ENCODE measurements at places on chromosomes 2 and 18.
A peak's percentile ranks its signal among the peaks of the same experiment; 100 is the strongest.

DNA sequence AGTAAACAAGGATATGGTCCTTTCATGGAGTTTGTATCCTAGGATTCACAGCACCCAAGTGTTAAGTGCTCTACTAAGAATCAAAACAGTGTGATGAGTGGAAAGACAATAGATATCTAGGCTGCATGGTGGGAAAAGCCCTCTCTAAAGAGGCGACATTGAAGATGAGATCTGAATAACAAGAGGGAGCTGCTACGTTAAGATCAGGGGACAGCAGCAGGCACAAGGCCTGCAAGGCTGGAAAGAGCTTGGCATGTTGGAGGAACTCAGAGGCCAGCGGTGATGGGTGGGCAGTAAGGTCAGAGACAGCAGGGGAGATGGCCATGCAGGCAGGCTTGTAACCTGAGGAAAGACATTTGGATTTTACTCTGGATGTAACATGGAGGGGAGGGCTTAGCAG is 177.5 kb downstream of the GFPT1 start:
- DNase-seq: no peak

GRCh38 chr2:212940816-212941215 is 210.6 kb downstream of the IKZF2 start:
- peak; percentile 44 for DNase-seq

- peak; percentile 42 for DNase-seq
Observed at GRCh38 chr2:159138642-159139182, 147.8 kb downstream of the WDSUB1 start.

DNA sequence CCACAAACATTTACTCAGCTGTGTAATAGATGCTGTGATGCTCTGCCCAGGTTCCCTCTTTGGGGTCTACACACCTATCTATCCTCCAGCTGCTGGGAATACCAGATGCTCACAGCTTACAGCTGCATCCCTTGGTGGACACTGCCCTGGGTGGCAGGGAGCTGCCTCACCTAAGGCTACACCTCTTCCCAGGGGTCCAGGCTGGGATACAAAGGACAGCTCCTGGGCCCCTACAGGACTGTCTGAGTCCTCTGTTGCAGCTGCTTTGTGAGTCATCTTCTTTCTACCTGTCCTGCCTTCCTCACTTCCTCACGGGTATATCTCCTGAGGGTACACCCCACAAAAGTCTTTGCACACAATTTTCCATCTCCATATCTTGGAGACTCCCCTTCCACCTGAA is 27.6 kb downstream of the THNSL2 start:
- DNase-seq: no peak

- no peak for DNase-seq
Observed at GRCh38 chr2:232930059-232930400, 60.0 kb downstream of the SNORC start.

DNA sequence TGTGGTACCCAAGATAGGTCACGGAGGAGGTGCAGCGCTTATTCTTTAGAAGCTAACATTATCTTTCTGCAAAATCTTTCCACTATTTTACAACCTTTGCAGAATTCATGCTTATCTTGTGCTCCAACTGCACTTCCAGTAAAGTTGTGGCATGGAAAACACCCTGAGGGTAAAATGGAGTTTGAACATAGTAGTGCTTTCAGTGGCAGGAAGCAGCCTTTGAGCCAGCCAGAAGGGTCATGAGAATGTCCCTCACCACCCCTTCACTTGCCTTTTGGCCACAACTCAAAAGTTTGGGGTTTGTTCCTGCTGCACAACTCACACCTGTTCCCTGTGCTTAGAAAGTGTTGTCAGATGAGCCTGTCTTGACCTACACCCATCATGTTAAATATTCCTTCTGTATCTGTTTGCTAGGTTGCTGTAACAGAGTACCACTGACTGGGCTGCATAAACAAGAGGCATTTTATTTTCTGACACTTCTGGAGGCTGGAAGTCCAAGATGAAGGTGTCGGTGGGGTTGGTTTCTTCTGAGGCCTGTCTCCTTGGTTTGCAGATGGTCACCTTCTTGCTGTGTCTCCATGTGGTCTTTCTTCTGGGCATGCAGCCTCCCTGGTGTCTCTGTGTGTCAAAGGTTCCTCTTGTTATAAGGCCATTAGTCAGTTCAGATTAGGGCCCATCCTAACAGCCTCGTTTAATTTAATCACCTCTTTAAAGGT is 194.1 kb downstream of the SMAD7 start:
- DNase-seq: no peak

- peak; percentile 90 for DNase-seq
Observed at GRCh38 chr2:9256570-9257043, 50.0 kb downstream of the ASAP2 start.

DNA sequence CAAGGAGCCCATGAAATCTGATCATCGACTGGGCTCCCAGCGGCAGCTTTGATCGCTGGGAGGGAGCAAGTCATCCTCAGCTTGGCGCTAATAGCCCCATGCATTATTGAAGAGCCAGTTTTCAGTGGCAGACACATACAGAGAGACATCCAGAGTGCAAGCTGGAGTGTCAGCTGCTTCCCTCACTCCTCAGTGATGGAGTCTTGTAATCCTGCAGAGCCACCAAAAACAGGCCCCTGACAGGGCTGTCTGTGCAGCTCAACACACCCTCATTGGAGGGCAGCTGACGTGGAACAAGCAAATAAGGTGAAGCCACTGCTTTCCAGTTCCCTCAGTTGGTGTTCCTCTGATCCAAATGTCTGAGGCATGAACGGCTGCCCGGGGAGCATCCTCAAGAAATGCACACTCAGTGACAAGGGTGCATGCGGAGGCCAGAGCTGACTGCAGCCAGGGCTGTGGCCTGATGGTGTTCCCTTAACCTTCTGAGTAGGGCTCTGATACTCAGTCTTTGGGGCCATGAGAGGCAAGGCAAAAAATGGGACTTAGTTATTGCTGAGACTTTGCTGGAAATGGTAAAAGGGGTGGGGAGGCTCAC is 97.4 kb downstream of the RHOB start:
- DNase-seq: no peak

DNA sequence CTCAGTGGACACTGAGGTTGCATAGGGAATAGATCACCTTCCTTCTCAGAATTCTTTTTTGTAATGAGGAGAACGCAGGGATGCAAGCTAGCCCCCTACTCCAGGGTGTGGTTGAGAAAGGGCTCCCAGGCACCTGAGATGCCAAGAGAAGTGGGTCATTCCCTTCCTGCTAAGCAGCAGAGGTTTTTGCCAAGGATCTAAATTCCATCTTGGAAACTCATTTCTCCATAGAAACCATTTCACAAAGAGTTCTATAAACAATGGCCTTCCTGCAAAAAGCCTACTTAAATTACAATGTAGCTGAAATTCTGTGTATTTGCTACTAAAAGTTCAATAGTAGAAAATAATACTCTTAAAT is 3.7 kb upstream of the PPP3R1 start:
- DNase-seq: peak; percentile 77

DNA sequence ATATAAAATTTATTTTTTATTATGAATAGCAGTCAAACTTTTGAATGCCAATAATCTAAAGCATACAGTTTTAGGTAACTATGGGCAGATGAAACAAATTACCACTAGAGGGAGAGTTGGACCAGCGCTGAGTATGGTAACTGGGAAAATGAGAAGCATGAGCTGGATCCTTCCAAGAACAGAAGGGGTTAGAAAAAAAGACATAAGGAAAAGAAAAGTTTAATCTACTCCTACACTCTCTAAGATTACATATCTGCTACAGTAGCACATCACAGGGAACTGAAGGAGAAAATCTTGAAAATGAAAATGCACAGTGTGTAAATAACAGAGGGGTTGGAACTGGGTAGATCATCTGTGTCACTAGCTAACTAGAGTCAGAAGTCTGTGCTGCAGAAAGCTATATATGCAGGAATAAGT is 15.5 kb downstream of the REG3G start:
- no peak for DNase-seq

DNA sequence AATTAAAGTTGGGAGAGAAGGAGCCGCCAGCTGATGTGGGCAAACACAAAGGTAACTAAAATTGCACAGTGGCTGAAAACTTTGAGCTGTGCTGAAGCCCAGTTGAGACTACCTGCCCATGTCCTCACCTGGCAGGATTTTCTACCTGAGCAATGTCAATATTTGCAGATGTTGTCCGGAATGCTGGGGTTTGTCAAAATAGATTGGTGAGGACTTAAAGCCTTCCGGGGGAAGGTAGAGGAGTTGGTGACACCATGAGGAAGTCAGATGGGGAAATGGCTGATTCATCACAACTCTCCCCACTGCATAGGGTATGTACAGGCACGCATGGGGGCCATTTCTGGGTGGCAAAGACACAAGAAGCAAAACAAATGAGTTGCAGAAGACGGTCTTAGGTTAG is 114.9 kb downstream of the ALK start:
- no peak for DNase-seq

DNA sequence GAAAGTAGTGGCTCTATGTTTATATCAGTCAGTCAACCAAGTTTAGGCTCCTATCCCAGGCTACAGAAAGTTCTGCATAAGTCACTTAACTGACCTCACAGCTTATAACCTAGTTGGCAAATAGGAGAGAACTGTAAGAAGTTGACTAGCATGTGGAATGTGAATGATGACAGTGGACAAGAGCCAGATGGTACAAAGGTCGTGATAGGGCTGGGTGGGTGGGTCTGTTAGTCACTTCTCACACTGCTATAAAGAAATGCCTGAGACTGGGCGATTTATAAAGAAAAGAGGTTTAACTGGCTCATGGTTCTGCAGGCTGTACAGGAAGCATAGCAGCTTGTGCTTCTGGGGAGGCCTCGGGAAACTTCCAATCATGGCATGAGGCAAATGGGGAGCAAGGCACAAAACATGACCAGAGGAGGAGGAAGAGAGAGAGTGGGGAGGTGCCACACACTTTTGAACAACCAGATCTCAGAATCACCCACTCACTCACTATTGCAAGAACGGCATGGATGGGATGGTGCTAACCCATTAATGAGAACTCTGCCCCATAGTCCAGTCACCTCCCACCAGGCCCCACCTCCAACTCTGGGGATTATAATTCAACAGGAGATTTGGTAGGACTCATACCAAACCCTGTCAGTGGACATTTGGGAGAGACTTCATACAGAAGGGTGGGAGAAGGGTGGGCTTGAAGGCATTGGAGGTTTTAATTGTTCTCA is 68.8 kb downstream of the LTBP1 start:
- DNase-seq: peak; percentile 81

- no peak for DNase-seq
Observed at GRCh38 chr2:74498500-74499266, 720 bp downstream of the LBX2 start.

GRCh38 chr2:181446985-181447384 is 10.2 kb upstream of the ITGA4 start:
- DNase-seq: no peak

DNA sequence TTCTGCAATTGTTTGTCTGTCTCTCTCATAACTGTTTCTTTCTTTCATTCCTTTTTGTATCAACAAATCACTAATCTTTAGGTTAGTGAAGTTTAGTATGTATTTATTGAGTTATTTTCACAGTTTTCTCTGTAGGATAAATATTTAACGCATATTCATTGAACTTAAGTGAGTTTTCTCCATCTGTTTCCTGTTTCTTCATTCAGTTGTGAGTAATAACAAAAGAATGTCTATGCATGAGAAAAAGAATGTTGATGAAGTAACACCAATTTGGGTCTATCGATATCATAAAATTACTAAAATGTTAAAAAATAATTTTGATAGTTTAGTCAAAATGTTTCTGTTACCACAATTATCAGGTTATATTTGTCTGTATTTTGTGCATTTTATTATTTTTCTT is 948.0 kb downstream of the DSC3 start:
- DNase-seq: peak; percentile 25

GRCh38 chr2:54434711-54435110 is 21.4 kb upstream of the SPTBN1 start:
- DNase-seq: no peak

DNA sequence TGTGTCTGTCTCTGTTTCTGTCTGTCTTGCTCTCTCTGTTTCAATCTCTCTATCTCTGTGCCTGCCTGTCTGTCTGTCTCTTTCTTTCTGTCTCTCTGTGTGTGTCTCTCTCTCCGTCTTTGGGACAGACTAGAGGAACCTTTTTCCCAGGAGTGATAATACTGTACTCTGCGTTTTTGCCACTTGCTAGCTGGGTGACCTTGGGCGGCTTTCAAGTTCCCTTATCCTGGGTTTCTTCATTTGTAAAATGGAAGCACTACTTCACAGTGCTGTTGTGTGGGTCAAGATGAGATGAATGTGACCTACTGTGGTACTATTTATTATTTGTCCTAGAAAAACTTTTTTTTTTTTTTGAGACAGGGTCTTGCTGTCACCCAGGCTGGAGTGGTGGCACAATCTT is 42.4 kb downstream of the HPCAL1 start:
- no peak for DNase-seq

- no peak for DNase-seq
Observed at GRCh38 chr18:13430663-13431062, 212.1 kb downstream of the LDLRAD4 start.

DNA sequence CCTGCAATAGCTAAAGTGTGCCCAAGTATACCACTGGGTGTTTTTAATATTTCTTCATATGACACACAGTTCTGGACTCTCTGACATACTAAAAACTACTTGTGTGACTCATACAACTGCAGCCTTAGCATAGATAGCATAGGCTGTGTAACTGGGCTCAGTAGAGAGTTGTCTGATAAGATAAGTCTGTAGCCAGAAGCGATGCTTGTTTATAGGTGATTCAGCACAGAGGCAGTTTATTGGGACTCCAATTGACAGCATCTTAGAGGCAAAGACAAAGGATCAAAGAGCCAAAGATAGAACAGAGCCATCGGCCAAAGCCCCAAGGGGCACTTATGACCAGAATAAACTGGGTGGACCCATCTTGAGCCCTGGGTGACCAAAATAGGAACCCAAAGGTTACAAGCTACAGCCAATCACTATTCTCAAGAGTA is 42.3 kb downstream of the AAK1 start:
- DNase-seq: peak; percentile 69

- peak; percentile 60 for DNase-seq
Observed at GRCh38 chr2:12910431-12910830, 193.7 kb downstream of the TRIB2 start.

DNA sequence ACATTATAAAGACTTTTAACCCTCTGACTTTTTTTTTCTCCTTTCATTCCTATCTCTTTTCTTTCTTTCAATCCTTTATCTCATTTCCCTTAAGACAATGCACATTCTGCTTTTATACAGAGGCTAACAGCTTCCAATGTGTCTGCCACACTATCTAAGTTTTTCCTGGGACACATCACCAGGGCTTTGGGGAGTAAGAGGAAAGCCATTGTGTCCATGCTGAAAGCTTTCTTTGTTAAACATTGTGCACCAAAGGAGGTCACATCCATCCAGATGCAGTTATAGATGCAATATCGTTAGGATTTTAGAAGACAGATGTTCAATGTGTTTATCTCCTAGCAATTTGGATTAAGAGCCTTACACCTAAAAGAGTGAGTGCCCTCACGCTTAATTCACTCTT is 534.1 kb downstream of the CNTNAP5 start:
- DNase-seq: no peak

DNA sequence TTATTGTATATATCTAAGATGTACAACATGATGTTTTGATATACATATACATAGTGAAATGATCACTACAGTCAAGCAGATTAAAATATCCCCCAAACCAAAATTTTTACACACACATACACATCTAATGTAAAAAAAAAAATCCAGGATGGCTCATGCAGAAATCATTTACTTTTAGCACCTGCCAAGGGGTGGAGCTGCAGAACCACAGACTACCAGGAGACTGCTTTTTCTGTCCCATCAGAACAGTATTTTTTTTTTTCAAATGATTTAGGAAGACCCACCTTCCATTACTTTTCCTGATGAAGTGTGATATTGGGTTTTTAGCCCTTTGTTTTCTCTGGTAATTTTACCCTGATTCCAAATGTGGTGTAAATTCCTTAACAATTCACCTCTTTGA is 61.9 kb downstream of the AQP4 start:
- DNase-seq: no peak

GRCh38 chr2:144776766-144777165 is 256.8 kb upstream of the ZEB2 start:
- peak; percentile 20 for DNase-seq

- DNase-seq: peak; percentile 78
Observed at GRCh38 chr18:28189400-28190239, 12.7 kb upstream of the CDH2 start.
